GM23338 (cell line): ENCODE measurements at places on chromosomes 16 and 17. TPM values are rescaled to one million over a fixed set of nuclear protein-coding genes. Genes with fewer than 3 reads are reported as not detected.

DNA sequence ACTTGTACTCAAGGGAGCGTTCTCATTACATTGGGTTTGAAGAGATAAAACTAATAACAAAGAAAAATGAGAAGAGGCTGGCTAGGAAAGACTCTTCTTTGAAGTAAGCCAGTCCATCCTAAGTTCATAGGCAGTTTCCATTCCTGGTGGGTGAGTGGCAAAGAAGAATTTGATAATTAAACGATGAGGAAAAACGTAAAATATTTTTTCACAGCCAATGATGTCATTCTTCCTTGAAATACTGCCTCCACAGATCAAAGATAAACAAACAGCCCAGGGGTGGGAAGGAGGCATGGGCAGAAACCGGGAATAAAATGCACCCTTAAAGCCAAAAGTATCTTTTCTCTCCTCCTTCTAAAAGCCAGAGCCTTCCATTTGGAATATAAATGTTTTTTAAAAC, 346.6 kb downstream of the PMP22 start:
- DNase-seq: no peak

HNF1B gene
- 0.04 and 0.07 TPM in 2 replicates for total RNA-seq

DNA sequence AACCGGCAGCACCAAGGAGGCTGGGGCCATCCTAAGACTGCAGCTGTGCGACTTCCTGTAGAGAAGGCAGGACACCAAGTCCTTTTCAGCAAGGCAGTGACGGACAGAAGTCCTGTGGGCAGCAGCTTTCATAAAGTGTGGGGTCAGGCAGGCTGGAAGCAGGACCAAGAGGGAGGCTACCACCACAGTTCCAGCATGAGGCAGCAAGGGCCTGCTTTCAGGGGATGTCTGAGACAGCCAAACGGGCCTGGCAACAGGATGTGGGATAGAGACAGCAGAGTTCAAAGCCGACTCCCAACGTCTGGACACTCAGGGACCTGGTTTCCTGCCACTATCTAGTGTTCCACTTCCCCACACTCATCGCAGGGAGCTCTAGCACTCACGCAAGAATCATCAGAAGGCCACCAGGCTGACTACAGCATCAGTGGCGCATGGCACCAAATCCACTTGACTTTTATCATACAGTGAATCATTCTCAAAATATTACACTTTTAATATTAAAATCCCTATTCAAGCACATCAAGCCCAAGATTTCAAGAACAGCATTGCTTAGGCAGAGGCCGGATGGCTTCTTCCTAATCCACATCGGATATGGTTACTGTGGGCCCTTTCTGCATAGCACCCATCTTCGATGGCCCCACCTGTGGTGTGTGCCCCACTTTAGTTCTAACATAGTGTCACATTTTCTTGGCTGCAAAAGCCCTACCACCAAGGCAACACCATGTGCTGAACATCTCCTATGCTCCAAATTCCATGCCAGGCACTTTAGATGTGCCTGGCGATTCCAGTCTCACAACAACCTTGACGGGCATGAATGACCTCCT, 5.2 kb downstream of the USP7 start:
- DNase-seq: no peak

KRT15 gene
- 0.03 and 1.2 TPM in 2 replicates for total RNA-seq

GRCh38 chr16:71623597-71623996, 2.4 kb upstream of the MARVELD3 start:
- DNase-seq: no peak

DNA sequence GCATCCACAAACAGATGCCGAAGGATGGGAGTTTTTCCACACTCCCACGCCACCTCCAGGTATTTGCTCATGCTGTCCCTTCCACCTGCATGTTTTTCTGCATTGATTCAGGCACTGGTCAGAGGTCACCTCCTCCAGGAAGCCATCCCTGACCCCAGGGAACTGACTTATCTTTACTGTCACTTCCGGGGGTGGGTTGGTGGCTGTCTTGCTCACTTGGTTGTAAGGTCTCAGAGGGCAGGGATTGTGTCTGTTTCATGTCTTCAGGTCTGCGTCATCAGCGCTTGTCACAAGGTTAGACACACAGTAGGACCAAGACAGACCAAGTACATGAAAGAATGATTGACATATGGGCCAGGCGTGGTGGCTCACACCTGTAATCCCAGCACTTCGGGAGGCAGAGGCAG, 1.9 kb upstream of the IL4R start:
- no peak for DNase-seq

WFIKKN1 gene
- 6.8 and 11.2 TPM in 2 replicates for total RNA-seq

DNA sequence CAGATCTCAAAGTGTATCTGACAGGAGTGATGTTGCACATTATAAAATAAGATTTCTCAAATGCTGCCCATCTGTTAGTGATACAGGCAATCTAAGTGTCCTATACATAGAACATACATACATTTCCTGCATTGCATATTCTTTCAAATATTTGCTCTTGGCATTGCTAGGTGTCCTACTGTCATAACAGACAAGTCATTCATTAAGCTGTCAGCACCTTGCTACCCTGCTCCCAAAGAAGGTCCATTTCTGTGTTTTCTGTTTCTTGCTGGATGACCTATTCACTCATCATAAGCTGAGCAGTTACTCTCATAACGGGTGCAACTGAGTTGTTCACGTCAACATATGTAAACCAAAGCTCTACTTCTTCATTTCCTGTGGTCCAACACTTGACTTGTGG, 719.0 kb downstream of the KCNJ2 start:
- DNase-seq: no peak

NOD2 gene
- total RNA-seq: 0.66 and 3.3 TPM in 2 replicates

MT1F gene
- total RNA-seq: 7.3 and 7.4 TPM in 2 replicates

GRCh38 chr17:14199601-14200000, 37.1 kb downstream of the CDRT15 start:
- no peak for DNase-seq

ACTG1 gene
- 4,739 and 4,954 TPM in 2 replicates for total RNA-seq
